Activated CD4-positive, alpha-beta memory T cell treated with anti-CD3 and anti-CD28 coated beads, Interleukin-2, amount 10 ng/mL, durations not matched to agents 7 days and 5 days (primary cell): ENCODE measurements at places on chromosomes 2 and 18. TPM values are rescaled to one million over a fixed set of nuclear protein-coding genes. Genes with fewer than 3 reads are reported as not detected.

DNA sequence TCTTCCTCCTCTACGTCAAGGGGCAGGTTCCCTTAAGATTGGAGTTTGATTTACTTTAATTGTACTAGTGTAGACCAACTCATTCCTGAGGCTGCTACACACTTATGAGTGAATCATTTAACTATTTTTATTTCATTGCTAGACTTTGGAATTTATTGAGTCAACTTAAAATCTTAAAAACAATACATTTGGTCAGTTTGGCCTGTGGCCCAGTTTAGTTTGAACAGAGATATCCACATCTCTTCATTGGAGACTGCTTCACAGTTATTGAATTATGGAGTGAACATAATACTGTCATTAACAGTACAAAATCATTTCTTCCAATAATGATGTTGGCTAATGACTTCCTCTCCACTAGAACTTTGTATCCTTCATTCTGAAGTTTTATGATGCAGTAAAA is 34.5 kb upstream of the STPG4 start:
- H3K4me1 ChIP-seq = no peaks in the 10 kb centered on the region
- no peak overlapping the region for H3K27ac ChIP-seq
- no peaks in the 10 kb centered on the region for H3K36me3 ChIP-seq

GRCh38 chr2:147051814-147052213 is 793.0 kb upstream of the ACVR2A start:
- no peaks in the 10 kb centered on the region for H3K36me3 ChIP-seq
- H3K4me1 ChIP-seq = no peaks in the 10 kb centered on the region
- H3K4me3 ChIP-seq = no peak overlapping the region
- no peak for DNase-seq

The EVX2 gene
- not detected for total RNA-seq

DNA sequence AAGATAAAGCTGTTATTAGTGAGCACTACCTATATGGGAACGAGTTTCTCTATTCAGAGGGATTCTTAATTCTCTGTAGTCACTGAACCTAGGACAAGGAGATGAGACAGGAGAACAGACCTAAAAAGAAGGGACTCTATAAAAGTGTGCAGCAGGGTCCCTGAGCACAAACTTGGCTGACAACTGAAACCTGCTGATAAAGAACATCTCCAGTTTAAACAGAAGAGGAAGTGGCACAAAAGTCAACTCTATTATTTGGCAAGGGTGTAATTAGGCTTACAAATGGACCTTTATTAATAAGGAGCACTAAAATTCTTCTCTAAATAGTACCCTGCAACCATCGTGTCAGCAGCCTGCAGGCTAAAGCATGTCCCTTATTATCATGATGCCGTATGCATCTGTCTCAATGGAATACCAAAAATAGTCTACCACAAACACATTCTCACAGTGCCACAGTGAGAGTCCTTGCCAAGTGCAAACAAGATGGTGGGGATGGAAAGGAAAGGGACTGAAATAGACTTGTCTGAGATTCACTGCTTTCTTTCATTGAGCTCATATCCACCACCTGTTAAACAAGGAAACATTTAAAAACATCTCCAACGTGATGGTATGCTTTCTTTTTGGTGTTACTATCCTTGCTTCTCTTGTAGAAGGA is 260.2 kb downstream of the INSIG2 start:
- H3K36me3 ChIP-seq = no peaks in the 10 kb centered on the region
- H3K4me3 ChIP-seq = no peak overlapping the region
- no peak overlapping the region for H3K27ac ChIP-seq
- peaks cover 19% of the 10 kb centered on the region for H3K27me3 ChIP-seq

The FAM98A gene
- 32.2 TPM for total RNA-seq

DNA sequence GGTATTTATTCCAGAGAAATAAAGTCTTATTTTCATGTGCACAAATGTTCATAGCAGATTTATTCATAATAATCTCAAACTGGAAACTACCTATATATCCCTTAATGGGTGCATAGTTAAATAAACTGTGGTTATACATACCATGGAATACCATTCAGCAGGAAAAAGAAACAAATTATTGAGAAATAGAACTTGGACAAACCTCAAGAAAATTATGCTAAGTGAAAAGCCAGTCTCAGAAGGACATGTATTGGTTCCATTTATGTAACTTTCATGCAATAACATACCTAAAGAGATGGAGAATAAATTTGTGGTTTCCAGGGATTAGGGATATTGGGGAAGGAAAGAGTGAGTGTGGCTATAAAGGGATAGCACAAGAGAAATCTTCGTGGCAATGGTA is 452.6 kb downstream of the SETBP1 start:
- H3K36me3 ChIP-seq = no peaks in the 10 kb centered on the region
- H3K27me3 ChIP-seq = peaks cover 10% of the 10 kb centered on the region
- H3K4me3 ChIP-seq = no peak overlapping the region
- no peak overlapping the region for H3K27ac ChIP-seq
- no peaks in the 10 kb centered on the region for H3K4me1 ChIP-seq
- DNase-seq = no peak

- peaks cover 7% of the 10 kb centered on the region for H3K27me3 ChIP-seq
- H3K4me3 ChIP-seq = no peak overlapping the region
- DNase-seq = no peak
- H3K27ac ChIP-seq = no peak overlapping the region
- no peaks in the 10 kb centered on the region for H3K36me3 ChIP-seq
These were observed 26.7 kb downstream of the UPP2 start for GRCh38 chr2:158128168-158128973.

The LYG2 gene
- total RNA-seq = not detected

- DNase-seq = no peak
- H3K27ac ChIP-seq = no peak overlapping the region
These were observed 294.5 kb downstream of the NR4A2 start for GRCh38 chr2:156038021-156038420.
